Chondrocyte (in vitro differentiated cells): ENCODE measurements at places on chromosomes 11 and 22.
A peak's percentile ranks its signal among the peaks of the same experiment; 100 is the strongest.

GRCh38 chr11:114291381-114291780 is 4.8 kb upstream of the NNMT start:
- DNase-seq: no peak

DNA sequence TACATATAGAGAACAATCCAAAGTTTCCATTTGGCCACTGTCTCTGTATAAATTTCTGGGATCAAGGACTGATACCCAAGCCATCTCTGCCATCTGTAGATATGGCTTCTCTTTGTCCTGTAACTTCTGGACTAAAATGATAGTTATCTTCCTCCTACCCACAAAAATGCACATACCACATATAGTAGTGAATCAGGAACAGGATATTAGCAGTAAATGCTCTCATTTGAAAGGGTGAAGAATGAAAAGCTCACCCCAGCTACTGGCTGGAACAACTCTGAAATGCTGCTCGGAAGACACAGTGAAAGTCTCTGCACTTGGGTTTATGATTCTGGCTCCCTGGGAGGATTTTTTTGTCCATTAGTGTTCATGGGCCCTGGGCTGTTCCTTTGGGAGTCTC is 856.4 kb upstream of the LRRC4C start:
- no peak for DNase-seq

DNA sequence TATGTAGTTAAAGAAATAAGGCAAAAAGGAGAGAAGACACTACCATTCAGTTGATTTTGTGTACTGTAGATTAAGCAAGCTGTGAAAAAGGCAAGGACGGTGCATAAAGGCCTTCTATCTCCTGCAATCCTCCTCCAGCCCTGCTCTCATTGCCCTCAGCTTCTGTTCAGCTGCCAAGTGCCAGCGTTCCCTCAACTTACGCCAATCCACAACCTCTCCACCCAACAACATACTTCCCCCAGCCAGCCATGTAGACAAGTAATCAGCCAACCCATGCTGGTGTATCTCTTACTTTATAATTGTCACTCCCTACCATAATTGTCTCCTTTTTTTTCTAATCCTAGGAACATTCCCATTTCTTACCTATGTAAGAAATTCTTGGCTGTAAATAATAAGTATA is 30.1 kb upstream of the ANO5 start:
- no peak for DNase-seq

DNA sequence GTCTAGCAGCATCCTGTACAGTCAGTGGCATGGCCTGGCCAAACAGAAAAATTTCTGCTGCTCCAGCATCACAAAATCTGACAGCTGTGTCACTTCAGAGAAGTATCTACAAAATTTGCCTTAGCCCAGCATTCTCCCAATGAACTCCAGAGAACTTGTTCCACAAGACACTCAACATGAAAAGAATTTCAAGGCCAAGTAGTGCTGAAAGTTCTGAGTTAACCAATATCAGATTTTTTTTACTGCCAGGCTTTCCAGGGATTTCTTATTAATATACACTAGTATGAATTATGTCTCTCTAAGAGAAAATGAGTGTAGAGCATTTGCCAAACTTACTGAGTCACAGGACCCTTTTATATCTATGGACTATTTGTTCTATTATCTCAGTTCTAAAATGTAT is 68.8 kb downstream of the OR5AK2 start:
- DNase-seq: no peak

- no peak for DNase-seq
Observed at GRCh38 chr11:32786811-32787210, 7.7 kb downstream of the CCDC73 start.

GRCh38 chr22:20843501-20843900 is 15.1 kb downstream of the PI4KA start:
- no peak for DNase-seq

DNA sequence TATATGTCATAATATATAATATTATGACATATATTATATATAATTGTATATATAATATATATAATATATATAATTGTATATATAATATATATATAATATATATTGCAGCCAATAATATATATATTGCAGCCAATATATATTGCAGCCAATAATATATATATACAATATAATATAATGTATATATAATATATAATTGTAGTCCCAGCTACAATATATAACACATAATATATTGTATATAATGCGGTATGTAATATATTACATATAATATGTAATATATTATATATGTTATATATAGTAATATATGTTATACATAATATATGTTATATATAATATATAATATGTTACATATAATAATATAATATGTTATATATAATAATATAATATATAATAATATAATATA is 5.8 kb upstream of the CELF1 start:
- DNase-seq: no peak

- DNase-seq: no peak
Observed at GRCh38 chr11:38937709-38938108, 2339.7 kb upstream of the RAG2 start.

GRCh38 chr11:10808553-10809372 is at the start of gene EIF4G2:
EIF4G2 (minus strand) TSS chr11:10808926.
- peak; percentile 99 for DNase-seq

- no peak for DNase-seq
Observed at GRCh38 chr22:23116506-23117263, 25.1 kb downstream of the RSPH14 start.

DNA sequence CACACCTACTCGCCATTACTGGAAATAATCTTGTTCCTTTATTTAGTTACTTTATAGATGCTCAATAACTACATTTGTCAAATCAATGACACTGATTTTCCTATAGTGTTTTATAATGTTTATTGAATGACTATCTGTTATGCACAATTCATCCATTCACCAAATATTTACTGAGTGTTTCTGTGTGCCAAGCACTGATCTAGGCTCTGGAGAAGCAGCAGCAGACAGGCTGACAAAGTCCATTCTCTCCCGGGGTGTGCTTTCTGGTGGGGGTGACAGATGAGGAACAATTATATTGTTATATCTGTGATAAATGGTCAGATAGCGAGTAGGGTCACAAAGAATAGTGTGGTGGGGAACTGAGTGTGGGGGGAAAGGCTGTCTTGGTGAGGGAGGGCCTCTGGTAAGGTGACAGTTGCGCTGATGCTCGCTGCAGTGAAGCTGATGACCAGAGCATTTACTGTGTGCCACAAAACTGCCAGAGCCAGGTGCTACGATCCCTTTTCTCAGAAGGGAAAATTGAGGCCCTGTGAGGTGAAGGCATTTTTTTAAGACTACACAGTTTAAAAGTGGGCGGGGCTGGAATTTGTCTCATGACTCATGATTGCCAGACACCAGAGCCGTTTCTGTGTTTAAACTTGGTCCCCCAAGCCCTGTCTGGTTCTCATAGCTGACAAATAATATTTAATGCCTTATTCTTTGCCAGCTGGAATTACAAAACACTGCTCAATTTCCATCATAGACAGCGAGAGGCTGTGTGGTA is 10.2 kb downstream of the PACS1 start:
- DNase-seq: no peak

GRCh38 chr11:5196067-5196466 is 4.4 kb downstream of the OR51V1 start:
- no peak for DNase-seq

- DNase-seq: no peak
Observed at GRCh38 chr22:40606306-40606705, 30.2 kb downstream of the MRTFA start.

- DNase-seq: peak; percentile 92
Observed at GRCh38 chr11:8963569-8964323, 496 bp downstream of the TMEM9B start.

DNA sequence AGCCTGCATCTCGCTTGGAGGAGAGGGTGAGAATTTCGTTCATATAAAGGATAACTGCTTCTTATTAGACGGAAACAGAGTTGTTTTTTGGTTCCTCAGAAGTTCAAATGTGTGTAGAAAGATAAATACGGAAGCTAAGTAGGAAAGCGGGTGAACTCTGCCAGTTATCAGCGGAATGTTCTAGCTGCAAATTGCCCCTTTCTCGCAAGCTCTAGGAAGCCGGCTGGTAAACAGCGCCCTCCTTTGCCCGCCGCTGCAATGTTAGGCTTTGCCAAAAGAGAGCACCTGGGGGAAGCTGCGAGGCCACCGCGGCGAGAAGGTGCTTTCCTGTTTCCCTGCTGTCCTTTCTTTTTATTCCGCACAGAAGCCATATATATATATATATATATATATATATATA is 67.0 kb downstream of the IGLL5 start:
- DNase-seq: no peak

GRCh38 chr11:1827095-1827813 is 7.5 kb upstream of the SYT8 start:
- peak; percentile 98 for DNase-seq

- DNase-seq: no peak
Observed at GRCh38 chr11:124050748-124051147, 9.6 kb upstream of the OR10G7 start.

DNA sequence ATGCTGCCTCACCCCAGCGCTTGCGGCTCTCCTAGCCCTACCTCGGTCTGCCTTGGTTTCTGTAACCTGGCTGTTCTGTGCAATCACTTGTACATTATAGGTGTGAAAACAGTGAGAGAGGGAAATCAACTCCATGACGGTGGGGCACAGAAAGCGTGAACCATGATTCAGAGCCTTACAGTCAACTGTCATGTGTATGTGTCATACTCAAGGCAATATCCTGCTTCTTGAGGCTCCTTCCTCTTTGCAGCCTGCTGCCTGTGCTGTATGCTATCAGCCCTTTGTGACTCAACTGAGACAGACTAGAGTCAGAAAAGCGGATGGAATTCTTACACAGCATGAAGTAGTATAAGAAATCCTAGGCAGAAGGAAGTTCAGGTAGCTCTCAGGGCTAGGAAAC is 2.1 kb downstream of the NRIP3 start:
- no peak for DNase-seq

DNA sequence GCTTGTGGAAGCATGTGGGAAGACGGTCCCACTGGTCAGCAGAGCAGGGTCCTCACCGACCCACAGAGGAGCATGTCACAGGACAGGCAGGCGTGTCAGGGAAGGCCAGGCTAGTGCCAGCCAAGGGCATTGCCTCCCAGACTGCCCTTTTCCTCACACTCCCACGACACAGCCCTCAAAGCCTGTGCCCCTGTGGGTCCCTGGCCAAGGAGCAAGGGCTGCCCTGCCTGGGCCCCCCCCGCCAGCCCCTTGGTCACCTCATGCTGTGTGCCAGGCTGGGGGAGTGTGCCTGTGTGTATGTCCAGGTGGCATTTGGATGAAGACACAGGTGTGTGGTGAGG is 74.7 kb downstream of the MED15 start:
- DNase-seq: no peak

GRCh38 chr11:77195071-77195755 is 67.2 kb downstream of the MYO7A start:
- DNase-seq: peak; percentile 77

GRCh38 chr11:134613646-134614045 is 201.6 kb upstream of the B3GAT1 start:
- DNase-seq: no peak

GRCh38 chr11:17782145-17782544 is 47.6 kb downstream of the KCNC1 start:
- no peak for DNase-seq

- DNase-seq: no peak
Observed at GRCh38 chr22:32127904-32128303, 31.2 kb downstream of the C22orf42 start.

DNA sequence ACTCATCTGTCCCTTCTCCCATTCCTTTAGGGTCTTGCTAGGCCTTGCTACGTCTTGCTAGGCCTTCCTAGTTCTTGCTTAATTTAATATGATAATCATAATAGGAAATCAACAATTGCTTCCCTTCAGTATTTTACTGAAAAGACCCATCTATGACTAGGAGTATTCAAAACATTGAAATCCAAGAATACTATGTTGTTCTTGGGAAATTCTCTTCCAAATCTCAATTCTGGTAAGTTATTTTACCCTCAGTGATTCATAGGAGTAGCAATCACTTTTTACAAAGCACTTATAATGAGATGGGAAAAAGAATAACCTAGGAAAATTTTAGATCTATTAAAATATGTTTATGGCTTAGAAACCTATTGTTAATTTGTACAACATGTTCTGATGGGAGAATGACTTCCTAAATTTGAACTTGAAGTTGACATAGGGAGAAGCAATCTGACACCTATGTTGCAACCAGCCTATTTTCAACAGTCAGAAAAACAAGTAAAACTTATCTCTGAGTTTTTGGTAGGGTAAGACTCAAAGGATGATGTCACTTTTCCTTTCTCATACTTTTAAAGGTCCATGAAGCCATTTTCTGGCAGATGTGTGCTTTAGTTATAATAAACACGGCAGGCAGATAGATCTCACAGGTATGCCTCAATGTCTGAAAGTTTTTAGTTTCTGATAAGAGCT is 29.5 kb upstream of the HIPK3 start:
- DNase-seq: no peak

DNA sequence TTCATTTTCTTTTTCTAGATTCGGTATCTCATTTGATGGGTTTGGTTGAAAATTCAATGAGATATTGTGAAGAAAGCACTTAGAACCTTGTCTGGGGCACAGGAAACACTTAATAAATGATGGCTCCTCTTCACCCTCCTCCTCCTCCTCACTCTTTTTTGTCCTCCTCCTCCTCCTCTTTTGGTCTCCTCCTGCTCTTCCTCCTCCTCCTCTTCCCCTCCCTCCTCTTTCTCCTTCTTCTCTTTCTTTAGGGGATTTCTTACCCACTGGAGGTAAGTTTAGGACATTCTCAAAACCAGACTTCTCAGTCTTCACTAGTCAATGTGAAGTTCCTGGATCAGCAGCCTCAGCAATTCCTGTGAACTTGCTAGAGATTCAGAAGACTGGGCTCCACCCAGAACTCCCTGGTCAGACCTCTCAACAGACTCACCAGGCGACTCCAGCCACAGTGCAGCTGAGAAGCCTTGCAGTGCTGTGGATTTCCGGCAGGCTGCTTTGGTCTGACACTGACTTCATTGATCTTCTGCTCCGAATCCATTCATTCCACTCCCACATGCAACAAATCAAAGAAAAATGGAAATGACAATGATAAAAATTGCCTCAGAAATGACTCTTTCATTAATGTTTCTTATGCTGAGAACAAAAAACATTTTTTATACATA is 368.6 kb upstream of the B3GAT1 start:
- DNase-seq: no peak
